Bone marrow (tissue), 2 donors: ENCODE measurements at places on chromosomes 16 and 17.

DNA sequence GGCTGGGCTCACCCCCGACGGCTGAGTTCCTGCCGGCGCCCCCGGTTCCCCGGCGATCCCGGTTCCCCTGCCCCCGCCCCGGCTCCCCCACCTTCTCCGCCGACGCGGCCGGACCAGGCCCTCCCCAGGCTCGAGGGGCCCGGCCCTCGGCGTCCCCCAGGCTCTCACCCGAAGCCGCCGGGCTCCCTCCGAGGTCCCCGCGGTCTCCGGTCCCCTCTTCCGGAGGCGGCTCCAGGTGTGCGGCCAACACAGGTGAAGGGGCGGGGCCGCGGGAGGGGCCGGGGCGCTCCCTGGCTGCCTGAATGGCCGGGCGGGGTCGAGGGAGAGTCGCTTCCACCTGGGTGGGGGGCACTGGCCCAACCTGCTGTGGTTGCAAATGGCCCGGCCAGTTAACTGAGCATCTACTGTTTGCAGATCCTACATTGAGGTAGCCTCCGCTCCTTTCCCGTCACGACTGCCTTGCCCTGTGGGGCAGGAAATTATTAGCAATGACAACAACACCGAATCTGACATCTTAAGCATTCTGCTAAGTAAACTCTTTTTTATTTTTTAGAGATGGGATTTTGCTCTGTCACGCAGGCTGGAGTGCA, at the start of gene BICDL2:
Gene BICDL2, minus strand, starts transcription at position 219 of the 590 bp plus-strand sequence. CDS start 1,448 bp downstream, outside the sequence.
- DNase-seq, result no peak

- no peak for DNase-seq
These were observed 57.3 kb upstream of the BCO1 start for GRCh38 chr16:81181013-81181720.

DNA sequence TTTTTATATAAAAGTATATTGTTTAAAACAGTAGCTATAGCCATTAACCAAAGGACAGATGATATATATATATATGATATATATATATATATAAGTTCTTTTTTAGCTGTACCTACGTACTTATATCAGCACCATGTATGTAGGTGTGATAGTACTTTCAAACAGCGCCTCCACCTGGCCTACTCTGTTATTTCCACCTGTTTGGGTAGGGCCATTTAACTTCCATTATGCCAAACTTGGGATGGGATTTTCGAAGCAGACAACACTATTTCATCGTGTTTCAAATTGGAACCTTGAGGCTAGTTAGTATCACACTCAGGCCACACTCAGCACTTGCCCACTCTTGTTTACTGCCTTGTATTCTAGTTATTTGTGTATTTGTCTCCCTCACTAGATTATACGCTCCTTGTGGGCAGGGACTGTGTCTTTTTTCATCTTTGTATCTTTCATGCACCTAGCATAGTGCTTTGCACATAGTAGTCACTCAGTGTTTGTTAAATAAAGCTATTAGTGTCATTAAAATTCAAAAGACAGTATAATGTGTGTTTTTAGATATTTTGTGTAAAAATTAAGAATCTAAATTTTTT, 11.8 kb upstream of the CLTC start:
- no peak for DNase-seq

- DNase-seq, result no peak
These were observed 35.9 kb downstream of the DNAJA2 start for GRCh38 chr16:46937536-46937935.

- no peak for DNase-seq
These were observed 205.7 kb downstream of the TANC2 start for GRCh38 chr17:63171428-63172393.

DNA sequence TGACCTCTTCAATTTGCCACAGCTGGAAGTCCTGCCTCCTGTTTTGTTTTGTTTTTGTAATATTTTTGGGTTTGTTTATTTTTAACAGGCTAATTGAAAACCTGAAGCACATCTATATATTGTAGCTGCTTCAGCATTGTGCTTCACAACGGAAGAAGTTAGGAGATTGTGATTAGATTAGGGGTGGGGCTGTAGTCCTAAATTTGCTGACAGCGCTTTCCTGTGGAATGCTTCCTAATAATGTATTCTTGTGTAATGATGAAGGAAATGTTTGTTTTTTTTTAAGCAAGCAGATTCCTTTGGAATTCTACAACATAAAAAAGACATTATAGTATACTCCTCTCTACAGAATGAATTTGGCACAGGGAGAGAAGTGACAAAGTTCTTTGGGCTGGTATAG, 70.1 kb downstream of the NLK start:
- DNase-seq, result no peak

DNA sequence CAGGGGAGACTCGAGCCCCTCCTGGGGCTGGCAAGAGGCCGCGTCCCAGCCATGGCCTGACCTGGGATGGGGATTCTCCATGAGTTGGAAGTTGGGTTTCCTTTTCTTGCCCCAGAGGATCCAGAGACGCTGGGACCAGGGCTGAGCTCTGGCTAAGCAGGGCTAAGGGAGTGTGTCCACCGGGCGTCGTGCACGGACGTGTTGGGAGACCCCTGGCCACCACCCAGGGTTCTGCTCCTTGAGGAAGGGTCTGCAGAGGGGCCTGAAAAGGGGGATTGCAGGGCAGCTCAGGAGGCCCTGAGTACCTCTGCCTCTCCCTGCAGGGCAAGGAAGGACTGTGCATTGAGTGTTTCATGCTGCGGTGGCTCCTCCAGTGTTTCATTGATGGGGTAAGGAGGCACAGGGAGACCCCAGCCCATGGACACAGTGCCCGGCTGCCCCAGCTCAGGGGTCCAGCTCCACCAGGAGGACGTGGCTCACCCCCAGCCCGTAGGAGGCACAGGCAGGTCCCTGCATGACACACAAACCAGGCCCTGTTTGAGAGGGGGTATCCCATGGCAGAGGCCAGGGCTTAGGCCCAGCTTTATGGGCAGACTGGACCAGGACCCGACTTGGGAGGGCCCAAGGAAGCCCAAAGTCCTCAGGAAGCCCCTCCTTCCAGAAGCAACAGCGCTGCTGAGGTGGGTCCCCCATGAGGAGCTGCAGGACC, 47.5 kb downstream of the USP22 start:
- DNase-seq, result no peak

DNA sequence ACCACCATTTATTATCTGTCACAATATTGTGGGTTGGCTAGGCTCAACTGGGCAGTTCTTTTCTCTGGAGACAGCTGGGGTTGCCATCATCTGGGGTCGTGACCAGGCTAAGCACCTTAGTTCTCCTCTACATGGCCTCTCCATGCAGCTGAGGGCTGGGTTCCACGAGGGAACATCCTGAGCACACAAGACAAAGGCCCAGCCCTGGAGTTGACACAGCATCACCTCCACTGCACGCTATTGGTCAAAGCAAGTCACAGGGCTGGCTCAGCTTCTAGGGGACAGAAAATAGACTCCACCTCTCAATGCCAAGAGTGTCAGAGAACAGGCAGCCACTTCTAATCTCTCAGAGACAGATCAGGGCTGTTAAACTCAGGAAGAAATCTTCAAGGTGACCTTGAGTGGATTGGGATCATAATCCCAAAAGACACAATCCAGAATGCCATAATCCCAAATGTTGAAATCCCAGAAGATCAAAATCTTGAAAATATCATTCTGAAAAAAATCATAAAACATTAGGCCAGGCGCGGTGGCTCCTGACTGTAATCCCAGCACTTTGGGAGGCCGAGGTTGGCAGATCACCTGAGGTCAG, 13.0 kb upstream of the USP10 start:
- no peak for DNase-seq

DNA sequence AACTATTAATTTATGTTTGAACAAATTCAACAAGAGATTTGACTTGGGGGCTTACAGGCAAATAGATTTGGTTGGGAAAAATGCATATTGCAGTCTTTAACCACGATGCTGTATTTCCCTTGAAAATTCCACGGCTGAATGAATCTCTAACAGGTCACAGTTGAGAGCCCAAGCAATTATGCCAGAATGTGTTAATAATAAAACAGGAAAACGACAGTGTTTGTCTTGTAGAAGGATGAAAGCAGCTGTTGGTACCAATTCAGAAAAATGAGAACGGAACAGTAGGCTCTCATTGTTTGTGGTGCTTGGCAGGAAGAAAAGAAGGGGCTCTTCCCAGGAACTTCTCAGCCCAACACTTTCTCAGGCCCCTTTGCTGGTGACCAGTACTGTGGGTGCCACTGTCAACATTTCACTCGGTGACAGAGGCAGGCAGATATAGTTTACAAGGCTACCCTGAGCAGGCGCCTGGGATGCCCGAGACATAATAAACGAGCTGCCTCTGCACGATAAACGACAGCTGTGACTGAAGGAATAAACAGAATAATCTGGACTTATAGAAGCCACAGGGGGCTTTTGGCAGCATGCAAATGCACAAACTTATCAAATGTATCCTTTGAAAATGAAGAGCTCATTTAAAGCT, 387.1 kb downstream of the HS3ST4 start:
- no peak for DNase-seq

GRCh38 chr17:21299981-21300600, 15.6 kb downstream of the MAP2K3 start:
- no peak for DNase-seq

DNA sequence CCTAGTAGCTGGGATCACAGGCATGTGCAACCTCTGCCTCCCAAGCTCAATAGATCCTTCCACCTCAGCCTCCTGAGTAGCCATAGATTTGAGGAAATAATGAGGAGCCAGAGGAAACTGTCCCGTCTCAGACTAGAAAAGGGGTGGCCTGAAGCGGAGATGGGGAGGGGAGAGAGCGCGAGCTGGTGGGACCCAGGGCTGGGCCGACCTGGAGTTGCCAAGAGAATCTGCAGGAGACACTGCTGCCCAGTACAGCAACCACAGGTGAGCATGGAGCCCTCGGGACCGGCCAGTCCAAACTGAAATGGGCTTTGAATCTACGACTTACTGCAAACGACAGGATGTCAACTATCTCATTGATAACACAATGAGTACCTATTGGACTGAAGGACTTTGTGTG, 24.3 kb downstream of the CD300A start:
- no peak for DNase-seq

DNA sequence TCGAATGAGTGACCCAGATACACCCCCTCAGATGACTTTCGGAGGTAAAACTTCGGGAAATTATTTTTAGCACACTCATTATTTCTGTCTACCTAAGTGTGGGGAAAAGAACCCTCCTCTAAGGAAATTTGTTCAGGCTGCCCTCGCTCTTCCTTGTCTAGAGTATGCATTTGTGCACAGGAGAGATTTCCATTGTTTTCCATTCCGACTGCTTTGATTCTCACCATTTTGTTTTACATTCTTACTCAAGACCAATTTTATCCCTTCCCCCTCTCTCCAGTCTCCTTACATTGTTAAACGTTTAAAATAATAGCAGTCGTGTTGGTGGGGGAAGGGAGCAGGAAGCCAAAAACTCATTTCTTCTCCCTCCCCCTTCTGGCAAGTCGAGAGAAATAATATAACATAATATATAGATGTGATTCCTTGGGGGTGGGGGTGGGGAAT, 1.5 kb upstream of the CHD3 start:
- no peak for DNase-seq

DNA sequence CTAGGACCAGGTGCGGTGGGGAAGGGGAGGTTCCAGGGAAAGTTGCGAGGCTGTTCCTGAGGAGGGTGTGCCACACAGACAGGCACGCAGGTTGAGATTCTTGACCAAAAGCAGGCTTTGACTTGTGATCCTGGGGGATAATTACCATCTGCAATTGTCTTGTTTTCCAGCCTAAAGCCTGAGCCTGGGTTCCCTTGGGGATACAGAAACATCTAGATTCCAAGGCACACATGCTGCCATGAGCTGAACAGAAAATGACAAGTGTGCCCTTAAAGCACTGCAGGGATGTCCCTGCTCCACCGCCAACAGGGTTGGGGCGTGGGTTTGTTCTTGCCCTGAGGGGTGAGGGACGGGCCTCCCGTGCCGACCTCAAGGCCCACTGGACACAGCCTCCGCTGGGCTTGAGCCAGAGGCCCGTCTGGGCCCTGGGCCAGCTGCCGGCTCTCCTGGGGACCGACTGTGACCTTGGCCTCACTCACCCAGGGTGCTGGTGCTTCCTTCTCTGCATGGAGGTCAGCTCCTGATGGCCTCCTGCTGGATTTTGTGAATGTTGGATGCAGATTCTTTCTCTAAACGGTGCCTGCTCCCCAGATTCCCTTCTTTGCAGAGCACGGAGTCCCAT, 14.0 kb downstream of the CA5A start:
- DNase-seq, result no peak

GRCh38 chr17:72539981-72540897, 419.4 kb downstream of the SOX9 start:
- peak; percentile 30 for DNase-seq

- no peak for DNase-seq
These were observed 17.6 kb downstream of the CCDC92B start for GRCh38 chr17:2731807-2732206.

GRCh38 chr16:84459941-84460405, 44.5 kb downstream of the MEAK7 start:
- DNase-seq, result no peak

DNA sequence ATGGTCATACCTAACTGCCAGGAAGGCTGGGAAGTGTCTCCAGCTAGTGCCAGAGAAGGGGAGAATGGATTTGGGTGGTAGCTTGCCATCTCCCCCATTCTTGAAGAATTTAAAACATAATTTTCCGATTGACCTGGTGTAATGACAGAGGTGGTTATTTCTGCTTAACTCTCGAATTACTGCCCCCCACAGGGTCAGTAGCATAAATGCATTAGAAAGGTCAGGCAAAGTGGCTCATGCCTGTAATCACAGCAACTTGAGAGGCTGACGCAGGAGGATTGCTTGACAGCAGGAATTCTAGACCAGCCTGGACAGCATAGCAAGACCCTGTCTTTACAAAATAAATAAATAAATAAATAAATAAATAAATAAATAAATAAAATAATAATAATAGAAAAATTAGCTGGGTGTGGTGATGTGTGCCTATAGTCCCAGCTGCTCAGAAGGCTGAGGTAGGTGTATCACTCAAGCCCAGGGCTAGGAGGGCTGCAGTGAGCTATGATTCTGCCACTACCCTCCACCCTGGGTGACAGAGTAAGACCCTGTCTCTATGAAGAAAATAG, 27.5 kb downstream of the TMC7 start:
- DNase-seq, result no peak

DNA sequence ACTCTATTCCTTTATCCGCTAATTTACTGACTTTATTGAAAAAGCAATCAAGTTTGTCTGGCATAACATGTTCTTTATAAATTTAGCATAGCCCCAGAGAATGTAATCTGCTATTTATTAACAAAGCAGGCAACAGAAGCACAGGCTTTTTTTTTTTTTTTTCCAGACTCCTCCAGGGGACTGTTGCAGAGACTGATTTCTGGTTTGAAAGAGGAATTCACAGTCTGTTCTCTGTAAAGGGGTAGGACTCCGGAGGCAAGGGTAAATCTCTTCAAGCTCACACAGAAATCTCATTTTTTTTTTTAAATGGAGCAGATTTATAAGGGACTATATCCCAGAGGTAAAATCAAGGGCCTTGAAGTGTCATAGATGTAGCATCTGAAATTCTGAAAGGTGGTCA, 1386.5 kb upstream of the CDH8 start:
- no peak for DNase-seq

GRCh38 chr16:67535201-67535600, 6.6 kb downstream of the RIPOR1 start:
- DNase-seq, result no peak
